Panc1 (cell line): ENCODE measurements at places on chromosomes 3 and 15. TPM values are rescaled to one million over a fixed set of nuclear protein-coding genes. Genes with fewer than 3 reads are reported as not detected.

Gene CATSPER2
- total RNA-seq, result 3.5 TPM

Gene CIB2
- 37.3 TPM for total RNA-seq

Gene RPL32
- 794 TPM for total RNA-seq

Gene FBXO40
- not detected for total RNA-seq

Gene SERPINI2
- not detected for total RNA-seq

Gene DNASE1L3
- not detected for total RNA-seq

Gene C3orf33
- total RNA-seq, result 3.2 TPM

Gene MFGE8
- 1,799 TPM for total RNA-seq

Gene TM4SF4
- total RNA-seq, result 0.46 TPM

Gene IL17RB
- 15.9 TPM for total RNA-seq

Gene DUOXA1
- not detected for total RNA-seq

Gene PLS1
- 36.1 TPM for total RNA-seq

Gene SCN11A
- not detected for total RNA-seq

Gene FMN1
- 3.9 TPM for total RNA-seq

Gene UBA3
- total RNA-seq, result 47.1 TPM

Gene TP53BP1
- total RNA-seq, result 80.3 TPM

Gene ZNF148
- 55.8 TPM for total RNA-seq

Gene CYP11A1
- total RNA-seq, result 0.57 TPM

Gene CLRN1
- total RNA-seq, result not detected

Gene ATP8B4
- not detected for total RNA-seq

Gene ONECUT1
- total RNA-seq, result 0.18 TPM

Gene NDN
- not detected for total RNA-seq

Gene SNRK
- 11.0 TPM for total RNA-seq

Gene SAMD7
- total RNA-seq, result not detected

Gene GNAT1
- not detected for total RNA-seq

Gene OTOL1
- not detected for total RNA-seq

Gene PLA2G4E
- not detected for total RNA-seq

Gene DPPA2
- total RNA-seq, result not detected

Gene CCDC54
- total RNA-seq, result not detected

Gene GADL1
- total RNA-seq, result not detected

Gene SH2D7
- not detected for total RNA-seq

Gene RASGRF1
- total RNA-seq, result 0.59 TPM

Gene SI
- not detected for total RNA-seq

Gene TYRO3
- 41.7 TPM for total RNA-seq

Gene CELF6
- total RNA-seq, result not detected

Gene EFL1
- total RNA-seq, result 20.2 TPM

Gene FRMD4B
- total RNA-seq, result 0.90 TPM

Gene IQCF5
- total RNA-seq, result not detected

Gene MEX3B
- total RNA-seq, result 8.5 TPM

Gene BCL6
- total RNA-seq, result 21.5 TPM

Gene SLC2A2
- total RNA-seq, result 0.13 TPM

Gene ALDH1A3
- total RNA-seq, result 143 TPM

Gene SLC6A1
- total RNA-seq, result not detected
